CD4-positive, CD25-positive, alpha-beta regulatory T cell (primary cell): ENCODE measurements at places on chromosomes 3 and 15.
A peak's percentile ranks its signal among the peaks of the same experiment; 100 is the strongest.

GRCh38 chr3:21672303-21672702, 78.7 kb downstream of the ZNF385D start:
- no peak for DNase-seq

DNA sequence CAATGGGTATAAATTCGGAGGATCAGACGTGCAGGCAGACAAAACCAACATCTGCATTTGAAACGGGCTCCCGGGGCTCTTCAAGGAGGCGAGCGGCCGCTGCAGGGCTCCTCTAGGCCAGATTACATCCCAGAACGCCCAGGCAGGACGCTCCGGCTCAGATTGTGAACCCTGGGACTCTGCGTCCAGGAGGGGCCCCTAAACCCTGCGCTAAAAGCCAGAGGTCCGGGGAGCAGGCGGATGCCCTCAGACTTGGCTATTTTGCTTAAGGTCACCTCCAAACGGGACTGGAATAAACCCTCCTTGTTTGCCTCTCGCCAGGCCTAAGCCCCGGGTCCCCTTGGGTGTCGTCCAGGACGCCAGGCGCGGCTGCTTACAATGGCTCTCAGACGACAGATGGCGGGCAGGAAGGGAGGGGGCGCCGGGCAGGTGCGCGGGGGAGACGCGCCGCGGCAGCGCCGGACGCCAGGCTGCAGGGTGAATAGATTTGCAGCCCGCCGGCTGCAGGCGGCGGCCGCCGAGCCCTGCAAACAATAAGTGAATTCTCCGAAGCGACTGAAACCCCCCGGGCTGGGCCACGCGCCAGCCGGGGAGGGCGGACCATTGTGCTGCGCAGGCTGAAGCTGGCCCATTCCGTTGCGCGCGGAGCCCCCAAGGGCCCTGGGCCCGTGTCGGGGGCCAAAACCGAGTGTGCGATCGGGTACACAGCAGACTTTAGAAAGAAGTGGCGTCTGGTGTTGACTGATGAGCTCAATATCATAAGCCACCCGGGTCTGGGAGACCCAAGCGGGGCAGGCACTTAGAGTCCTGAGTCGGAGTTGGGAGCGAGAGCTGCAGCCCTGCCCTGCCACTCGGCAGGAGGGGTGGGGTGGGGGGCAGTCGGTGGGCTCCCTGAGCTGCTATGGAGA, 32.3 kb upstream of the AMOTL2 start:
- DNase-seq, result no peak

- DNase-seq, result no peak
Observed at GRCh38 chr3:141368062-141368924, at the start of gene ZBTB38. Gene ZBTB38 (plus strand): TSS chr3:141368504. CDS start chr3:141442389, 73,885 bp downstream.

DNA sequence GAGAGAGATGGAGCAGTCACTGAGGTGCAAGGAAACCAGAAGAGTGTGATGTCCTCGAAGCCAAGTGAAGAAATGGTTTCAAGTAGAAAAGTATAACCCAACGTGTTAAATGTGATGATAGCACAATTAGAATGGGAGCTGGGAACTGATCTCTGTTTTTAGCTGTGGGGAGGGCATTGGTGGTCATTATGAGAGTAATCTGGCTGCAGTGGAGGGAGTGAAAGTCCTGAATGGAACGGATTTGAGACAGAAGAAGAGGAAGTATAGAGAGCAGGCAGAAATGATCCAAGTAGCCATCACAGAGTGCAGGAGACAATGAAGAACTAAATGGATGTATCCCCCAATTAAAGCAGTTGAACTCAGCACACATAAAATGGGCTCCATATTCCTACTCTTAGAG, 235.3 kb downstream of the IGSF11 start:
- no peak for DNase-seq

GRCh38 chr3:138694287-138695007, 85.9 kb downstream of the FAIM start:
- DNase-seq, result no peak

GRCh38 chr3:172324611-172325203, 123.5 kb downstream of the GHSR start:
- no peak for DNase-seq

DNA sequence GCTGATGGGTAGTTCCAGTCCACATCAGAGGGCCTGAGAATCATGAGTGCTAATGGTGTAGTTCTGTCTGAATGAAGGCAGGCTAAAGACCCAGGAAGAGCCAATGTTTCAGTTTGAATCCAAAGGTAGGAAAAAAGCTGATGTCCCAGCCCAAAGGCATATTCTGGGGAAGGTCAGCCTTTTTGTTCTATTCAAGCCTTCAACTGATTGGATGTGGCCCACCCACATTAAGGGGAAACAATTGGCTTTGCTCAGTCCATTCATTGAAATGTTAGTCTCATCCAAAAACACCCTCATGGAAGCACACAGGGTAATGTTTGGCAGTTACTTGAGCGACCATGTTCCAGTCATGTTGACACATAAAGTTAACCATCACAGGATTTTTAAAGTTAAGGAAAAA, 25.9 kb downstream of the EPHB1 start:
- no peak for DNase-seq

DNA sequence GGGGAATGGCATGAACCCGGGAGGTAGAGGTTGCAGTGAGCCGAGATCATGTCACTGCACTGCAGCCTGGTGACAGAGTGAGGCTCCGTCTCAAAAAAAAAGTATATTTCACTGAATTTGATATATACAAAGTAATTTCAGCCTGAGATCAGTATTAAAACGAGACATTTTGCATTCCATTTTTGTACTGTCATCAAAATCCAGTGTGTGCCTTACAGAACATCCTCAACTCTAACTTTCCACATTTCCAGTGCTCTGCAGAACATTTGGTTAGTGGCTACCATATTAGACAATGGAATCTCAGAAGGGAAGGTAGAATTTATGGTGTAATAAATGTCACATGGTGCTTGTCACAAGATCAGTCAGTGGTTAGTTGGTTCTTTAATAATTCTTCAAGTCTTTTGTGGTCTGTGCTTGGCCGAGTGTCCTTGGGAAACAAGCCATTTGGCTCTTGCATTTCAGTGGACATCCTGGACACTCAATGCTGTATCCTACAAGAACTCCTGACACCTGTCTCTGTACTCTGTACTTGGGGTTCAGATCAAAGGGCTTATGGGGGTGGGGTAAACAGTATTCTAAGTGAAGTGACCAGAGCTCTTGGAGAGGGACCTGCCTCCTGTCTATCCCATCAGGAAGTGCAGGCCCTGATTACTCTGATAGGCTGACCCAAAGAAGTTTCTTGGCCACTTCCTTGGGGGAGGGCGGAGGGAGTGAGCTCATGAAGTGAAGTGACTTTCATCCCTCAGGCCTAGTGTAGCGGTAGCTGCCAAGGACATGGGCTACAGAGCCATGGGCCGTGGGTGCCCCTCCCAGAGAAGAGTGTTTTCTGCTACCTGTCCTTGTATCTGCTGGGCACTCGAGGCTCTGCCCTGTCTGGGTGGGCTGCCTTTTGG, 3.7 kb downstream of the ACVR2B start:
- DNase-seq, result no peak

GRCh38 chr3:15899388-15899787, 101.6 kb upstream of the ANKRD28 start:
- DNase-seq, result peak; percentile 6

DNA sequence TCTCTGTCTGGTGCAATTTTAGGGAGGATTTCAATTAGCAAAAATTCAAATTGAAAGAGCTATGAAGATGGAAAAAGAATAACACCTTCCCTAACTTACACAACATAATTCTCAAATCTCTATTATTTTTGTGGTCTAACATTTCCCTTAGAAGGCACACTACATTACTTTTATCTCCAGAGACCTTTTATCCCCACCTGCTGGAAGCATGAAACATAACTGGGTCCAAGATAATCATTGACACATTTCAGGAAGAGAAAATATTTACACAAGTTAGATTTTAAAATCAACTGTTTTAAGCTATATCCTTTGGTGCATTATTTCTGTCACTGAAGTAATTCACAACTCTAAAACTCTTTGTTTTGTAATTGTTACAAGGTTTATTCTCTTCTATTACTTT, 779.5 kb downstream of the ROBO1 start:
- no peak for DNase-seq

DNA sequence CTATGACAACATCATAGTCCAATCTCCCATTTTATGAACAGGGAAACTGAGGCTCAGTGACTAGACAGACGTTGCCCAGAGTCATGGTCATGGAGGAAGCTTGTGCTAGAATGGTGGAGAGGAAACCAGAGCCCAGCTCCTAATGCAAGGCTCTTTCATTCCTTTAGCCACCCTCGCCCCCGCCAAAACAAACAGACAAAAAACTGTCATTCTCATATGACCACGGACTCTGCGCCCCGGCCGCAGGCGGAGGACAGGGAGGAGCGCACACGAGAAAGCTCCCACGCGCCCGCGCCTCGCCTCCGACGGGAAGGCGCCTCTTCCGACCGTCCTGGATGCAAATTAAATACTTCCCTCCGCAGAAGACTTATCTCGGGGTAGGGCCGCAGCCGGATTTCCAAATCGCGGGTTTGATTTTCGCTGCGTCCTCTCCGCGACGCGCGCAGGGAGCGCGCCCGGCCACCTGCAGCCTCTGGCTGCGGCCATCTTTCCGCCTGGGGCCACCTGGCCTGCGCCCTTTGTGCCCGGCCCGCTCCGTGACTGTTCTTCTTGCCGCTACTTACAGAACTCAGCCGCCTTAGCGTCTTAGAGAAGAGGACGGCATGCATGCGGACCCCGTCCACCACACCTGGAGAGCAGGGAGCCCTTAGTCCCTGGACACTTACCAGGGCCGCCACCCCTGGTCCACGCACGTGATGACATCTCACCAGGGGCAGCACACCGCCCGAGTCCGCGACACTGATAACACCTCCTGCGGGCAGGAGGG, 670 bp upstream of the ATP13A3 start:
- DNase-seq, result peak; percentile 58

DNA sequence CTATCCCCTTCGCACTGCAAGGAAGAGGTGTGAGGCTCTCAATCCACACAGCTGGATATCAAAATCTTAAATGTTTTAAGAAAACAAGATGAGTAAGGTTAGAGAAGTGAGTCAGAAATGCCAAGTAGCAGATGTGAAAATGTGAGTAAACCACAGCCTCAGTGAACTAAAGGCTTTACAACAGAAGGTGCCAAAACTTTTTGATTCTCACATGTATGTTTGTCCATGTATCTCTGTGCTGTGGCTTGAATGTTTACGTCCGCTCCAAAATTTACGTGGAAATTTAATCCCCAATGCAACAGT, 126.8 kb upstream of the PFN2 start:
- no peak for DNase-seq

GRCh38 chr15:63892794-63893441, 59.2 kb upstream of the HERC1 start:
- peak; percentile 69 for DNase-seq

DNA sequence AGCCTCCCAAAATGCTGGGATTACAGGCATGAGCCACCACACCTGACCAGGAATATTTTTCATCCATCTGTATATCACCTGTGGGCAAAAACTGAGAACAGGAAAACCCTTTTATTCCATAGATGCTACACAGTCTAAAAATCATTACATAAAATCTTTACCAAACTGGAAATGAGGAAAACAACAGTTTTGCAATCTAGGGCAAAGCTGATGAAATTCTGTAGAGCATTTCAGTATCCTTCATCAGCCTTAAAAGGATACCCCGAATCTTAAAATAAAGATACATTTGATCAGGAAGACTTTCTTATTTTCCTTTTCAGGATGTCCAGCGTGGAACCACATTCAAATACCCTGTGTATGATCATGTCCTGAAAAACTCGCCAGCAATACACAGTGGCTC, 7.1 kb downstream of the SIAH2 start:
- DNase-seq, result no peak

DNA sequence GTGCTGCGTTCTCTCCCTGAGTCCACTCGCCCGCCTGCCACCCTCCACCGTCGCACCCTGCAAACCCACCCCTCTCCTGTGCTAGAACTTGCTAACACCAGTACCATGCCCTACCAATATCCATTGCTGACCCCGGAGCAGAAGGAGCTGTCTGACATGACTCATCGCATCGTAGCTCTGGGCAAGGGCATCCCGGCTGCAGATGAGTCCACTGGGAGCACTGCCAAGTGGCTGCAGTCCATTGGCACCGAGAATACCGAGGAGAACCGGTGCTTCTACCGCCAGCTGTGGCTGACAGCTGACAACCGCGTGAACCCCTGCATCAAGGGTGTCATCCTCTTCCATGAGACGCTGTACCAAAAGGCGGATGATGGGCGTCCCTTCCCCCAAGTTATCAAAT, 4.9 kb upstream of the ALAS1 start:
- DNase-seq, result no peak

DNA sequence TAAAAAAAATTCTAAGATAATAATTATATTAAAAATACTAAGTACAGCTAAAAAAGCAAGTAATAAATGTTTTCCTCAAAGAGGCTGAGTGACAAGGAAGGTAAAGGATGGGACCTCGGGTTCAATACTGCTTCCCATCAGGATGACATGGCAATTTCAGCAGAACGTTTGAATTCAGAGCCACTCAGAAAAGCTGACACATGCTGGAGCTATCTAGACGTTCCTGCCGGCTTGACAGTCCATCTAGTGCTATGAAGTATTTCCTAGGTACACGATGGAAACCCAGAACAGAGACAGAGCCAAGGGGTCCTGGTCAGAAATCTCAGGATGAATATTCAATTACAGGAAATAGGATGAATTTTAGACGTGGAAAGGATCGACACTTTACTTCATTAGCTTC, 361.8 kb downstream of the FGF12 start:
- no peak for DNase-seq

- no peak for DNase-seq
Observed at GRCh38 chr3:81913886-81914663, 152.6 kb upstream of the GBE1 start.

GRCh38 chr3:188916934-188917401, 254.8 kb upstream of the TPRG1 start:
- peak; percentile 65 for DNase-seq

- DNase-seq, result no peak
Observed at GRCh38 chr3:183828538-183828870, 3.1 kb upstream of the MAP6D1 start.

GRCh38 chr3:12982619-12983101, 90.6 kb downstream of the IQSEC1 start:
- DNase-seq, result no peak

DNA sequence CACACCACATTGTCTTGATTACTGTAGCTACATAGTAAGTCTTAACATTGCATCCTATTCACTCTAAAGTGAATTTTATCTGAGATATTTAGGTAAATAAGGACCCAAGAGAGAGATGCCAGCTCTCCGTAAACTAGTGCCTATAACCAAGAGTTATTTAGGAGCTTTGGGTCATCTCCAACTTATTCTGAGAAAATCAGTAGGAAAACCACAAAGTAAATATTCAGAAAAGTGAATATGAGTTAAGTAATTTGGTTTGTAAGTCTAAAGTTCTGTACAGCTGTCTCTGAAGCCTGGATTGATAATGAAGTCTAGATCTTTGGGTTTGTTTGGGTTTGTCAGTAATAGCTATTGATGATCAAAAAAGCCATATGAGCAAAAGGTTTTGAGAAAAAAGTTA, 120.0 kb downstream of the FNDC3B start:
- no peak for DNase-seq

GRCh38 chr3:161067335-161067734, 37.8 kb downstream of the B3GALNT1 start:
- no peak for DNase-seq
